ENCODE measurements at places on chromosomes 12 and 14.

GRCh38 chr14:104431351-104431928 is 148.1 kb upstream of the C14orf180 start:
- peak; percentile 50 for DNase-seq

DNA sequence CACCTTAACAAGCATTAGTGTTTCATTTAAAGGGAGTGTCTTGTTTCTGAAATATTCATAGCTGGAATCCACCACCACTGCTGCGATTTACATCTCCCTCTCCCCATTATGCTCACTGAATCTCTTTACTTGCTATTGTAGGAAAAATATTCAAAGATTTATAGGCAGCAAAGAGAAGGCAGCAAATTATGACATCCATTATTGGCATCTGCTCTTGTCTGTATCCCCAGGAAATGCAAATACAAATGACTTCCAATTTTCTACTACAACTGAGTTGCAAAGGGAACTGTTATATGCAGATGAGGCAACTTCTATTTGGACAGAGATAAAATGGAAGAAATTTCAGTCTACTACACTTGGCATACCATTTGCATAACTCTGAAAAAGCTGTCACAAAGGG is 88.4 kb upstream of the PRKD1 start:
- DNase-seq, result no peak

GRCh38 chr12:111256629-111257434 is 112.1 kb downstream of the PHETA1 start:
- no peak for DNase-seq

- DNase-seq, result no peak
These were observed 12.0 kb downstream of the VDR start for GRCh38 chr12:47892819-47893218.

DNA sequence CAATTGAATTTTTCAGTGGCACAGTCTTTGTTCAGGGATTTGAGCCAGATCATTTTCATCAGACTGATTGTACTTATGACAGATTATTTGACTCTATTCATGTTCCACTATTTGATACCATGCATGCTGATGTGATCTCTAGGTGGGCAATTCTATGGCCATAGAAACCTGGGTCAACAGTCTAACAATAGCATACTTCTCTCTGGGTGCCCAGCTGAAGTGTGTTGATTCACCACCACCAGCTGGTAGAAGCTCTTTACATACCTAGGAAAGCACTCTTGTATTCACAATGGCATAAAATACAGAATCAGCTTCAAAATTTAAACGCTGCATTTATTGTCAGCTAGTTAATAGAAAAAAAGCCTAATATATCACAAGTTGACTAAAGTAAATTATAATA is 90.2 kb upstream of the TMTC2 start:
- no peak for DNase-seq

GRCh38 chr12:53532524-53533445 is 25.5 kb upstream of the NPFF start:
- DNase-seq, result no peak

GRCh38 chr12:91702843-91703425 is 442.7 kb downstream of the BTG1 start:
- no peak for DNase-seq

GRCh38 chr12:34347367-34347766 is 325.1 kb downstream of the ALG10 start:
- DNase-seq, result no peak

- DNase-seq, result no peak
These were observed 1.2 kb downstream of the ADAMTS20 start for GRCh38 chr12:43550831-43551271.

Data from right atrium auricular region (tissue), 2 donors.